ENCODE measurements at places on chromosomes 7 and 10.
A peak's percentile ranks its signal among the peaks of the same experiment; 100 is the strongest.

DNA sequence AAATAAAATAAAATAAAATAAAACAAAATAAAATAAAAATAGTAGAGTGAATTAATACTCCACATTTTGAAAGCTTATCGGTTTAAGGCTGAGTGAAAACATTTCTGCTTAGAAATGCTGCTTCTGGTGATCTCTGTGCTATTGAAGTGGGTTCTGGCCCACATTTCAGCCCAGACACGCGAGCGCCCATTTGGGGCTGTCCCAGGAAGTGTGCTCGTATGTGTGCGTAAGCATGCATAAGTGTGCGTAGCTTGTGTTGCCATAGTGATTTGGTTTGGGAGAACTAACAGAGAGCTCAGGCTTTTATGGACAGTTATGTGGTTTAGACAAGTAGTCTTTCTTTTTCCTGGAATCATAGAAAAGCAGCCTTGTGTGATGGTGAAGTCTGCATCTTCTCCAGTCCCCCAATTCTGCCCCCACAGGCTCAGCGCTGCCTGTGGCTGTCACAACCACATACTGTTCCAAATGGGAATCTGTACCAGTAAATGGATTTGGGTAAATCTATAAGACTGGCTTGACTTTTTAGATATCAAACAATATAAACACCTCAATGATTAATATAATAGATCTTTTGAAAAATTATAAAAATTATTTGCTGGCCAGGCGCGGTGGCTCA, 29.8 kb upstream of the PURB start:
- DNase-seq = no peak

DNA sequence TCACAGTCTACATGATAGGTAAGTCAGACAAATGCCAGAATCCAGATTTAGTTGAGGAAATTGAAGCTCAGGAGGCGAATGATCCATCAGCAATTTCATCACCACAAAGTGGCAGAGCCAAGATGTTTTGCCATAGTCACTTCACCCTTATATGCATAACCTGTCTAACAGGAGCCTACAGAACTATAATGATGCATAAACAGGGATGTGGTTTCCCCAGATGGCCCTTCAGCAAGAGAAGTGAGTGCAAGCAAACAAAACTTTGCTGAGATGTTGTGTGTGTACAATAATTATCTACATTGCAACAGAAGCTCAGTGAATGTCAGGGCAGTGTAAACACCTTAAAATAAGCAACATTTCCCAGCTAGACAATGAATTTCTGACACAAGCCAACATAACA, 28.6 kb downstream of the PON3 start:
- DNase-seq = no peak

DNA sequence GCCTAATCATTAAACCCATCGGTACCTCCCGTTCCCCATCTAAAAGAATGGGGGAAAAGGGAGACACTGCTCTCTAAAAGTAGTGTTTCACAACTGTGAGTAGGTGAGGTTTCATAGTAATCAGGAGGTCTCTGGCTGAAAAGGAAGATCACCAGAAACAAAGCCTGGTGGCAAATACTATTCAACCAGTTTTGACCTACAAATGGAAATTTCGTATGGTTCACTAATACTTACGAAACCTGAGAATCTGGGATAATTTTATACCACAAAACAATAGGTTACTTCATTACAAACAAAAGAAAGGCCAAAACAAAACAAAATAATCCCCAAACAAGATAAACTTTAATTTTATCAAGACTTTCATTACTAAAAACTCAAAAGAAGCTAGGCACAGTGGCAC, 28.4 kb upstream of the ANLN start:
- DNase-seq = no peak

DNA sequence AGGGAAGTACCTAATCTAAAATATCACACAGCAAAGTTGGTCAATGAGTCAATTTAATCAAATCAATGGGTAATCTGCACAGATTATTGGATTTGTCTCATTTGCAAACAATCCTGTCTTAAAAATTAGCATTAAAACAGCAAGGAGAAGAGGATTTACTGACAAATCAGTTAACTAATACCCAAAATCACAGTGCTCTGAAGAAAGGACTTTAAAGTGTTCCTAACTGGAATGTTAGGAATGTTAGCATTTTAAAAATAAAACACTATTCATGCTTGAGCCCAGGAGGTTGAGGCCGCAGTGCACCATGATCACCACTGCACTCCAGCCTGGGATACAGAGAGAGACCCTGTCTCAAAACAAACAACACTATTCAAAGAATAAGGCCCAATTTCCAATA, 83.1 kb downstream of the CHCHD3 start:
- no peak for DNase-seq

- DNase-seq = no peak
Observed at GRCh38 chr7:116290740-116291139, 80.4 kb downstream of the TES start.

DNA sequence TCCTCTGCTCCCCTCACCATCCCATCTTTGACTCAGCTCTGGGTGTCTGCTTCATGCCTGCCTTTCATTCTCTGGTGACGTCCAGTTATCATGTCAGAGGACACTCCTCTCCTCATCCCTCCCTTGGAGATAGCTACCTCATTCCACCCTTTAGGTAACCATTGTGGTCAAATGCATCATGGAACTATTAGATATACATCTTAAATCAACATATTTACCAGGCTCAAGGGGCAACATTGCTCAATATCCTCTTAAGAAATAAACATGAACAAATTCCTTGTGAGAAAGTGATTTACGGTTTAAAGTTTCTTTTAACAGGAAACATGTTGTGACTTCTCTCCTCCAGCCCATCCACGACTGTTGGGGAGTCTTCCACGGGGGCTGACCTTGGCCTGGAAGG, 511.6 kb upstream of the IGFBP3 start:
- peak; percentile 81 for DNase-seq

- no peak for DNase-seq
Observed at GRCh38 chr7:139080905-139081304, 28.6 kb downstream of the ZC3HAV1 start.

- peak; percentile 95 for DNase-seq
Observed at GRCh38 chr10:25059990-25060389, 43.6 kb downstream of the THNSL1 start.

DNA sequence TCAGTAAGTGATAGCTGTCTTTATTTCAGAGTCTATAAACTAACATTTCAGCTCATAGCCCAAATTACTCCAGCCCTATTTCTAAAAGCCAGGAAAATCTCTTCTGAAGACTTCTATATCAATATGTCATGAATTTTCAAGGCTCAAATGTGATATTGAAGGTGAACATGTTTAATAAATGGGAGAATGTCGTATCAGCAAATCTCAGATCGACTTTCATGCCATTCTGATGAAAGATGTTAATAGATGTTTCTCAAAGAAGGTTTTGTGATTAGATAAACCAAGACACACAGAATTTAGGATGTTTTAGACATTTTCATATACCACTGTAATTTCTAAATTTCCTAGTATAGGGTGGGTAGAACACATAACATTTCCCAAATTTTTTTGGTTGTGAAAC, 380.6 kb downstream of the ARL4A start:
- no peak for DNase-seq

GRCh38 chr10:17394854-17395253, 59.5 kb downstream of the ST8SIA6 start:
- no peak for DNase-seq

DNA sequence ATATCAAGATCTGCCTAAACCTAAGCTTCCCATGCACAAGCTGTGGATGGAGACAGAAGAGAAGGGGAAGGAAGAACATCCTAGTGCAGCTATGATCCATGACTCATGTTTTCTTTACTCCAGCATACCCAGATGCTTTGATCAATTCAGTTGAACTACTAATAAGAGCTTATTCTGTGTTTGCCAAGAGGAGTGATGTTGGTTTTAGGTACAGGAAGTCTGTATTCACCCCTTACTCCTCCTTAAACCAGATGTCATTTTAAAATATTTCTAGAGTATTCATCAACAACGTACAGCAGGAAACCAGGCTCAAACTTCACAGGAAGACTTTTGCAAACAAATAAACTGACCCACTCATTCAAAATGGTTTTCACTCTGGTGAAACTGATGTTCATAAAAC, 29.2 kb downstream of the PANK1 start:
- peak; percentile 12 for DNase-seq

GRCh38 chr7:146067880-146068279, 48.7 kb upstream of the CNTNAP2 start:
- peak; percentile 77 for DNase-seq

GRCh38 chr7:52547308-52547910, 488.0 kb upstream of the POM121L12 start:
- no peak for DNase-seq

GRCh38 chr7:77482015-77482414, 55.1 kb upstream of the PTPN12 start:
- no peak for DNase-seq

DNA sequence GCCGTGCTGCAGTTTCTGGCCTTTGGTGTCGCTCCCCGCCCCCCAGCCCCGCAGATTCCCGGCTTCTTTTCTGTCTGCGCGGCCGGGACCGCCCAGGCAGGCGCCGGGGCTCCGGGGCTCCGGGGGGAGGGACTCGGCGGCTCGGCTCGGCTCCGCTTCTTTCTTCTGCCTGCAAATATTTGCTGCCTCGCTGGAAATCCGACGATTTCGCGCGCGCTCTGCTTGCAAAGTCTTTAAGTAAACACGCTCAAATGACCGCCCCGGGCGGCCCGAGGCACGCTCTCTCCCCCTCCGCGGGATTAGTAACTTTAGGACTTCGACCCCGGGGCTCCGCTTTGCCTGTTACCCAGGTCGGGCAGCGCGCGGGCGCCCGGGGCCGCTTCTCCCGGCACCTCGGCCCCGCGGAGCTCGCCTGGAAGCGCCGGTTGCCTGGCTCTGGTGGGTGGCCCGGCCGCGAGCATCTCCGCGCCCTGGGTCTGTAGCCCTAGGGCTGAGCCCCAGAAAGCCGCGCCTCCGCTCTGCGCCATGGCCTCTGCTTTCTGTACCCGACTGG, 3.9 kb upstream of the GATA3 start:
- peak; percentile 62 for DNase-seq

- no peak for DNase-seq
Observed at GRCh38 chr7:82438521-82438920, 5.1 kb downstream of the CACNA2D1 start.

GRCh38 chr7:127901895-127902703, 129.1 kb downstream of the LRRC4 start:
- DNase-seq = no peak

DNA sequence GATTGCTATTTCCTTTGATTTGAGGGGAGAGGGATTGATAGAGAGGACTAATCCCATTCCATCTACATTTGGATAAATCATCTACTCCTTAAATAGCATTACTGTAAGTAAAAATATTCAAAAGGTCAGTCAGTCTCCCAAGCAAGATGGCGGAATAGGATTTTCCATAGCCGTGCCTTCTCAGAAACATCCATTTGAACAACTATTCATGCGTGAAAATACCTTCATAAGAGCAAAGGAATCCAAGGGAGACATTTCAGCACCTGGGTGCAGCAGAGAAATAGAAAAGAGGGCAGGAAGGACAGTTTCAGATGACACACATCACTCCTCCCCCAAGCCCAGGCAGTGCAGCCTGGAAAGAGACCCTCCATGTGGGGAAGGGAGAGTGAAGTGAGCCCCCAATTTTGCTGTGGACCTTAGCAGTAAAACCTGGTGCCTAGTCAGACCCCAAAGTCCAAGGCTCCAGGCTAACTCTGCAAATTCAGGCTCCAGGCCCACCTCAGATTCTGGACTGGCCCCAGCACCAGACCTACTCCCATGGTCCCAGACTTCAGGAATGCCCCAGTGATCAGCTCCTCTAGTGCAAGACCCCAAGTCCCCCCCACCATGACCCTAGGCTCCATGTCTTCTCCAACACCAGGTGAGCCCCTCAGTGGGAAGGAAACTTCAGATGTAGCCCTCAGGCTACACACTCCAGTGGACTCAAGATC, 104.3 kb upstream of the LANCL2 start:
- DNase-seq = no peak

GRCh38 chr10:87092861-87093631, 1.6 kb downstream of the GLUD1 start:
- peak; percentile 42 for DNase-seq

DNA sequence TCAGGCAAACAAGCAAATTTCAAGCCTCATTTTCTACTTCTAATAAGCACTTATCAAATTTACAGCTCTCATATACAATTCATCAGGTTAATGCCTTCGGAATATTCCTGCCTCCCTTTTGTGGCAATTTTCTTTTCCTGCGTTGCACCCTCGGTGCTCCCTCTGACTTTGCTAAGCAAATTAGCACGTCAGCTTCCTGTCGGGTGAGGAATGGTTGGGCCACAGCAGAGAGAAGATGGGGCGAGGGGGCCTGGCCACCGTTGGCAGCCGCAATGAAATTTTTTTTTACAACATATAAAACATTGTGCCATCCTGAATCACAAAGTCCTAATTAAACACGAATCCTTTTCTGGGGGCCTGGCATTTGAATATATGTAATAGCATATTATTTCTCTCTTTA, 28.1 kb downstream of the ELFN1 start:
- no peak for DNase-seq

- DNase-seq = no peak
Observed at GRCh38 chr7:11430841-11431240, 401.2 kb downstream of the THSD7A start.

DNA sequence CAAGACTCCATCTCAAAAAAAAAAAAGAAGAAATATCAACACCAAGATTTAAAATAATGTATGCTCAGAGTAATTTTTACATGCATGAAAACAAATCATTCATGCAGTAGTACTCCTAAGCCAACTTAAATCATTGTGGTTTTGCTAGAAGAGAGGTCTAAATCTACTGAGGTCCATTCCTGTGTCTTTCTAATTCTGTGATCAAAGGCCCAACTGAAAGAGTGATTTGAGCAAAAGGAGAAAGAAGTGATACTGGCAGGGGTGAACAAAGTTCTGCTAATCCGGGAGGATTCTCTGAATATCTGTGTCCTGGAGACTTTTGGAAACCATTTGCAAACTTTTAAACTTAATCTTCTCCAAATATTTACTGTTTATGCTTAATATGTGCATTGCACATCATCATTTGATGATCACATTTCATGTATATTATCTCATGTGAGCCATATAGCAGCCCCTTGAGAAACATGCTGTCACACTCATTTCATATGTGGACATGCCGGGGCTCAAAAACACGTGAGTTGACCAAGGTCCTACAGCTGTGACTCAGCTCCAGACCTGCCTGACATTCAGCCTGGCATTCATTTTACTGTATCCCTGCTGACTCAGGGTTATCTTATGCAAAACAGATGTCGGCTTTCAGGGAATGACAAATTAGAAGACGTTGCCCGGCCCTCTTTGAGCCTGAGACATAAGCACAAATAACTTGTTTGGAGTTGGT, 76.4 kb downstream of the FAM107B start:
- peak; percentile 68 for DNase-seq

DNA sequence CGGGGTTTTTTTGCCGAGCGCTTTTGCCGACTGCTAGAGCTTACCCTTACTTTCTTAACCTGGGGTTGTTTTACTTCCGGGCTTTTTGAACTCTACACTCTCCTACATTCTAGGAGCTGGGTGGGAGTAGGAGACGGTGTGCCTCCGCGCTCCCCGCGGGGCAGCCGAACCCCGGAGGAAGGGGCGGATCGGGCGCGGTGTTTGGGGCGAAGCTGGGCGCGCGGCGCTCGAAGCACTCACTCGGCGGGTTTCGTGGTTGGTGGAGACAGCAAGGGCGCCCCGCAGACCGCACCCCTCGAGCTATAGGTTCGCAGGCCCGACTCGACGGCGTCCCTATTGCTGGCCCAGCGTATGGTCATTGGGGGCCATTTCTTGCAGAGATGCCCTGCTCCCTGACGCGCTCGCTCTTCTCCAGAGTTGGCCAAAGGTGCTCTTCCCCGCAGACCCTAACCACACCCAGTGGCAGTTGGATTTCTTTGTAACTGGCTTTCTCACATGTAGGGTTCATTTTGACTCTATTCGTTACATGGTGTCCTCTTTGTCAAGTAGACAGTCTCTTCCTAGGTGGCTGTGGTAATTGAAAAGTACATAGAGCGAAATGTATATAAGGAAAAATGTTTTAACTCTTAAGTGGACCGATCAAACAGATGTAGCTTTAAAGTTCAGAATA, 364 bp downstream of the ZNF518A start:
- DNase-seq = peak; percentile 89

All from cardiac muscle cell (in vitro differentiated cells and primary cell).